ENCODE measurements at places on chromosomes 6 and 20.

GRCh38 chr6:72238900-72239299 lies 352.6 kb downstream of the RIMS1 start:
- DNase-seq, result no peak

DNA sequence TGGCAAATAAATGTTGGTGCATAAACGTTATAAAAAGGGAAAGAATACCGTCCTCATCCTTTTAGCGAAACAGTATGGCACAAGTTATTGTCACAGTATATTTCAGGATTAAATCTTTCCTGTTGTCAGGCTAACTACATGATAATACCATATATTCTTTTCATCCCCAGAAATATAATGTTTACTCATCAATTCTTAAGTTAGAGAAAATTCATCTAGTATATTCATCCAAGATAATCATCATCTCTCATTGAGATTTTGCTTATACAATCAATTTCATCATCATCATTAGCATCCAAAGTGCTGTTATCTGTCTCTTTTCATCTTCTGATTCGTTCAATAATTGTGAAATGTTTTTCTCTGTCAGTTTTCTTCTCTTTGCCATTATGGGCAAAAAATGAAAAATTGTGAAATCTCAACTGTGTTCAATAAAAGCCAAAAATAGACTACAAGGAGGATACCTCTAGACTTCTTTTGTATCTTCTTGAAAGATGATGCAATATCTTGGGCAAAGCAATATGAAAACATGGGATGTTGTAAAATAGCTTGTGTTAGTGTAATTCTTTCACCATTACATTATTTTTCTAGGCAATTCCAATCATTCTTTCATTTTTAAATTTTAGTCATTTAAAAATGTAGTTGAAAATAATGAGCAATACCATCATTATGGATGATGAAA lies 2.6 kb downstream of the SPACA1 start:
- no peak for DNase-seq

GRCh38 chr20:50285376-50286173 lies 94.9 kb downstream of the CEBPB start:
- DNase-seq, result no peak

GRCh38 chr6:21377356-21377755 lies 216.2 kb upstream of the SOX4 start:
- no peak for DNase-seq

GRCh38 chr20:58839474-58839874 lies 11.2 kb downstream of the GNAS-AS1 start:
- peak; percentile 29 for DNase-seq

DNA sequence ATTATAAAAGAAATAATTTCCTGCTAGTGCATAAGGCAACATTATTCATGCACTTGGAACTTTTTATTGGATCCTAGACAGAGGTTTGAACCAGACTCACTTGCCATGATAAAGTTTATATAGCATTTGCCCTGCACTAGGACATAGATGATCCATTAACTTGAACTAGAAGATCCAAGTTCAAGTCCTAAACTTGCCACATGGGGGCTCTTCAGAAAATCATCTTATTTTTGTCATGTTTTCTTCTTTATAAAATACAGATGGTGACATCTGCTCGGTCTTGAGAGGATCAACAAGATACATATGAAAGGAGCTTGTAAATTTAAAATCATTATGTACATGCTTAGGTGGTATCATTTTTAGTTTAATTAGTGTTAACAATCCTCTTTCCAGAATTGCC lies 94.5 kb downstream of the SIM1 start:
- DNase-seq, result no peak

GRCh38 chr20:6636209-6637159 lies 131.0 kb upstream of the BMP2 start:
- no peak for DNase-seq

Measured in T follicular helper cell (primary cell).